ENCODE measurements at places on chromosomes 1 and 21.

DNA sequence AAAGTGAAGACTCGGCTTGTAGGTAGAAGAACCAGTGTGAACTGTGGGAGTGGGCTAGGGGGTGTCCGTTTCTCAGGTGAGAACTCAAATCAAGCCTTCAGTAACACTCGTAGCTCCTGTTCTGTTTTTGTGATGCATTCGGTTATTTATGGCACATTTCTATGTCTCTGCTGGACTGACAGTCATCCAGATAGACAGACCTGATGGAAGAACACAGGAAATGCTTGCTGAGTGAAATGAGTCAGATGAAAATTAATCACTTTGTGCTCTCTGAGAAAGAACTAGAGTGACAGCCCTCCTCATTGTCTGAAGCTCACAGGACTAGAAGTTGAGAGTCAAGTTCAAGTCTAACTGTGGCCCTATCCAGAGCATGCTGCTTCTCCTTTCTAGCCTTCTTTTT lies 360.1 kb upstream of the PLXNA2 start:
- no peak for DNase-seq

GRCh38 chr1:56898879-56899278 lies 44.3 kb downstream of the C8A start:
- no peak for DNase-seq

- no peak for DNase-seq
Measured at GRCh38 chr1:207062058-207062457, 9.0 kb downstream of the PFKFB2 start.

DNA sequence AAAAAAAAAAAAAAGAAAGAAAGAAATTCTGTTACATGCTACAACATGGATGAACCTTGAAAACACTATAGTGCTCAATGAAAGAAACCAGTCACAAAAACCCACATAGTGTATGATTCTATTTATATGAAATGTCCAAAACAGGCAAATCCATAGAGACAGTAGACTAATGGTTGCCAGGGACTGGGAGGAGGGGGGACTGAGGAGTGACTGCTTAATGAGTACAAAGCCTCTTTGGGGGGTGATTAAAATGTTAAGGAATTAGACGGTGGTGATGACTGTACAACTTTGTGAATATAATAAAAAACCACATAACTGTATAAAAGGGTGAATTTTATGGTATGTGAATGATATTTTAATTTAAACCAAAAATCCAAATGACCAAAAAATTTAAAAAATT lies 116.0 kb upstream of the GUCA2B start:
- no peak for DNase-seq

GRCh38 chr1:20481643-20482498 lies 4.1 kb downstream of the CAMK2N1 start:
- DNase-seq = no peak

DNA sequence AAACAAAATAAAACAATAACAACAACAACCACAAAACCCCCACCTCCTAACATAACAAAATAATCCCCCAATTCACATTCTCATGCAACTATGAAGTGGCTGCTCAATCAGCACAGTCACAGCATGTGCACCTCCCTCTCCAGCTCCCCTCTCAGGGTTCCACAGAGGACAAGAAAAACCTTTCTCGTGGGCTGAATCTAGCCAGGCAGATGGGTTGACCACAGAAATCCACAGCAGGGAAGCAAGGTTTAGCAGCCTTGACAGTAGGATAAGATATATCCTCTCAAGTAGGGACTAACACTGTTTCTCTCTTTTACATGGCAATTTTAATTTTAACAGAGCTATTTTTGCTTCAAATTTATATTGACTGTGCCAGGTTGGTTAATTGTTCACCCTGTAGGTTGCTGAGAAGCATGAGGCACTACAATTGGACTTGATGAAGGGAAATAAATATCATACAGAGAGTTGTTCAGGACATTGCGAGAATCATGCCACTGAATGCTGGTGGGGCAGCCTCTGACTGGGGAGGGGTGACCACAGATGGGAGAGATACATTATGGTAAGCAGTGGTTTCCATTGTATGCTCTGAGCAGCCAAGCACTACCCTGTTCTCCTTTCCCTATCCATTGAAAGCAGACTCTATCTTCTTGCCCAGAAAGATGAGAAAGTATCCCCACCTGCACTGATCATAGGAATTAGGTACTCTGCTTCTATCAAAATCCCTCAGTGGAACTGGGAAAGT lies 535.1 kb downstream of the DPYD start:
- no peak for DNase-seq

- DNase-seq = no peak
Measured at GRCh38 chr1:193019442-193020026, 39.6 kb downstream of the UCHL5 start.

DNA sequence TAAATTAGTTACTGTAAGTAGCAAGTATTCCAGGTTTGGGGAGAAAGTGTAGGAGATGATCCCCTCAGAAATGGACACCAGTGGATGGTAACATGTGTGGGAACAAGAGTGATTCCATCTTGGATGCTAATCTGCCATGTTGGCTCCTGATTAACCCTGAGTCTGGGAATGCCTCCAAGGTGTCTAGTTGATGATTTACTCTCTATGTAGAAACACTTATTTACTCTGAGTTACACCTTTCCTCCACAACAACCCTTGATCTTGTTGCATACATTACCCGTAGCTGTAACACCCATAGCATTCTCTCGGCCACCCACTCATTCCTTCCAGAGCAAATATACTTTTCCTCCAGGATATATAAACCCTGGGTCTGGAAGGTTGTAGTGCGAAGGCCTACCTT lies 315.9 kb upstream of the GREM2 start:
- DNase-seq = no peak

DNA sequence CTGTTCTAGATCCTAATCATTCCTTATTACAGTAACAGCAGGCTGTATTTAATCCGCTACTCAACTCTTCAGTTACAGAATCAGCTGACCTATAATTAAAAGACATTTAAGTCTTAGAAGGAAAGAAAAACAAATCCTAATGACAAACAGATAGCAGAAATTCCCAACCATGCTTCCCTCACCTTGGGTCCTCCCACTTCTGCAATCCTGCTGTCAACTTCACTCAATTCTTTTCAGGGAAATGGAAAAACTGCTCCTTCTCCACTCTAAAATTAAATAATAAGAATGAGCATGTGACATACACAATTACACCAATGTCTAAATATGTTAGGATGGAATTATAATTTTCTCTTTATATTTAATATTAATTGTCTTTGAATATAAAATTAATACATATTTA lies 182.6 kb upstream of the LYPLAL1 start:
- no peak for DNase-seq

GRCh38 chr1:184770181-184770979 lies 15.7 kb upstream of the EDEM3 start:
- DNase-seq = no peak
